ENCODE measurements at places on chromosomes 4 and X.

GRCh38 chr4:20042769-20043168 is 208.9 kb upstream of the SLIT2 start:
- no peak for DNase-seq

GRCh38 chr4:1115528-1116293 is 2.3 kb upstream of the RNF212 start:
- no peak for DNase-seq

GRCh38 chrX:18714910-18715309 is 7.5 kb downstream of the PPEF1 start:
- no peak for DNase-seq

GRCh38 chr4:120688791-120689190 is 233.7 kb downstream of the PRDM5 start:
- no peak for DNase-seq
